Kidney epithelial cell (primary cell): ENCODE measurements at places on chromosomes 2 and 18. TPM values are rescaled to one million over a fixed set of nuclear protein-coding genes. Genes with fewer than 3 reads are reported as not detected.

The UCN gene
- total RNA-seq = 1.6 and 1.7 TPM in 2 replicates

The MAP3K19 gene
- not detected in 2 replicates for total RNA-seq

The ARID5A gene
- 38.8 and 41.1 TPM in 2 replicates for total RNA-seq

The DPP4 gene
- 61.6 and 78.9 TPM in 2 replicates for total RNA-seq

The ALK gene
- not detected in 2 replicates for total RNA-seq
